Activated naive CD8-positive, alpha-beta T cell treated with anti-CD3 and anti-CD28 coated beads for 36 hours (primary cell): ENCODE measurements at places on chromosomes 6 and 20. TPM values are rescaled to one million over a fixed set of nuclear protein-coding genes. Genes with fewer than 3 reads are reported as not detected.

The ARMH2 gene
- total RNA-seq, result not detected

The MYB gene
- total RNA-seq, result 36.6 TPM

The ANKS1A gene
- 6.4 TPM for total RNA-seq

The DOK5 gene
- 3.9 TPM for total RNA-seq

The ZBTB46 gene
- not detected for total RNA-seq

The C20orf144 gene
- total RNA-seq, result 0.21 TPM

The TNXB gene
- total RNA-seq, result 1.2 TPM

The RNF5 gene
- 58.3 TPM for total RNA-seq
